ENCODE measurements at places on chromosomes 5 and 9.

DNA sequence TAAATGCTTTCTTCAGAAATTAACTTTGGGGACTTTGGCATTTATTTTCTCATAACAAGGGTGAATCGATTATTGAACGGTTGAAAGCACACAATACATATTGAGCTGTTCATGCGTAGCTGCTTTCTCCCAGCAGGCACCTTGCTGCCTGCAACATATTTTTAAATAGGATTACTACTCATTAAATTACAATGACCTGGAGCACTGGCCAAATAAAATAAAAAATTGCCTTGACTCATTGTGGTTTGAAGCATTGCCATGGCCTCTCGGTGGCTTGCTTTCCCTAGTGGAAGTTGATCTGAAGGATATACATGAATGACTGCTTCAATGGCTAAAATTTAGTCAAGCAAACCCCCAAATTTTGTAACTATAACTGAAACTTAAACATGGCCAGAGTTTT is 181.6 kb upstream of the NUDT12 start:
- no peak for DNase-seq

- DNase-seq = no peak
Observed at GRCh38 chr9:89309166-89309565, 1.8 kb upstream of the CKS2 start.

DNA sequence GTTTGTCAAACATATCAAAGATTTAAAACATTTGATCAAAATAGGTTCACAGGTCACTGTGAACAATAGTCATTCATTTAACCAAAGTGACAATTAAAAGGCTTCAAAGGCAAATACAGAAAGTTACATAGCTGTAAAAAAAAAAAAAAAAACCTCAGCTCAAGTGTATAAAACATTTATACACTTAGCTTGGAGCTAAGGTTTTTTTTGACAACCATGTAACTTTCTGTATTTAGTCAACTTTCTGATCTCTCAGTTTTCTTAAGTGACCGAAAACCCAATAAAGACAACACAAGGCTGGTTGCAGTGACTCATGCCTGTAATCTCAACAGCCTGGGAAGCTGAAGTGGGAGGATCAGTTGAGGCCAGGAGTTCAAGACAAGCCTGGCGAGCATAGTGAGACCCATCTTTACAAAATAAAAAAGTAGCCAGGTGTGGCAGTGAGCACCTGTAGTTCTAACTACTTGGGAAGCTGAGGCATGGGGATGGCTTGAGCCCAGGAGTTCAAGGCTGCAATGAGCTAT is 16.4 kb upstream of the UBTD2 start:
- no peak for DNase-seq

GRCh38 chr9:107229241-107229741 is 53.8 kb upstream of the RAD23B start:
- no peak for DNase-seq

- DNase-seq = no peak
Observed at GRCh38 chr5:84253946-84254345, 130.7 kb downstream of the EDIL3 start.

- no peak for DNase-seq
Observed at GRCh38 chr5:12668564-12668963, 764.3 kb upstream of the CTNND2 start.

GRCh38 chr5:37662789-37663485 is 176.9 kb downstream of the GDNF start:
- DNase-seq = no peak

DNA sequence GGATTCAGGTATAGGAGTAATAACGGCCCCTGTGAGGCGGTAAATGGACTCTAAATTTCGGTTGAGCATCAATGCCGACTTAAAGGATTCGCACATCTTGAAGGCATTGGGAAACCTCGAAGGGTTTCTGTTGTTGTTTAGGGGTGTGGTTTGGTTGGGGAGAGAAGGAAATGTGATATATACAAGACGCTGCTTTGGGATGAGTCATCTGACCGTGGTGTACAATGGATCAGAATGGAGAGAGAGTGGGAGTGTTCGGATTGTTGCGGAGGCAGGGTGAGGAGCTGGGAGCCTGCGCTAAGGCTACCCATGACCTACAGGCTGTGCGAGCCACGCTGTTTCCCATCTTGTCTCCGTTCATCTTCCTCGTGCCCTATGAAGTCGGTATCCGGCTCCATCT is 60.4 kb upstream of the ERCC6L2 start:
- DNase-seq = no peak

DNA sequence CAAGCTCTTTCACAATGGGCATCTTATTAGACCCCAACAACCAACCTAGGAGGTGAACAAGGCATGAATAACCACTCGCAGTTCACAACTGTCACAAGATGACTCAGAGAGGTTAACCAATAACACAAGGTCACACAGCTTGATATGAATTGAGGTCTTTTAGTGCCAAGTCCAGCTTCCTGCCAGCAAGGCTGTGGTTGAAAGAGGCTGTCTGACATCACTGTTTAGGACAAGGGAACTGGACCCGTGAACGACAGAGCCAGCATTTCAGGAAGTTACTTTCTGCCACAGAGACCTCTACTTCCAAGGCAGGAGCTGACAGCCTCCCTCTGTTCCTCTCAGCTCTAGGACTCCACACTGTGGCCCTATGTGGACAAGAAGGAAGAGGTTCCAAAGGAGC is 53.4 kb upstream of the ALDH1B1 start:
- peak; percentile 60 for DNase-seq

GRCh38 chr5:179916523-179916922 is 8.8 kb upstream of the TBC1D9B start:
- no peak for DNase-seq

DNA sequence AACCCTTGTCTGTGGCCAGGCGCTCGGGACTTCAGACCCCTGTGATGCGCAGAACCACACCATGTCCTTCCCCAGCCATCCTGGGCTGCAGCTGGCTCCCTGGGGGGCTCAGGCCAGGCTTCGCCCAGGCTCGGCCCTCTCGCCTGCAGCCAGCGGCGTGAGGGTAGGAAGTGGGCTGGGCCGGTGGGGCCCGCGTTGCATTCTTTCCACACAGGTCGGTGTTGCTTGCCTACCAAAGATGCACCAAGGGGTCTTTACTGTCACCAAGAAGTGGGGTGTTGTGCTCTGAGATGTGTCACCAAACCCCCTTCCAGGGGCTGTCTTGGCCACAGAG is 48.3 kb upstream of the RNF130 start:
- DNase-seq = no peak

- DNase-seq = no peak
Observed at GRCh38 chr9:115137526-115137925, 19.6 kb upstream of the TNC start.

DNA sequence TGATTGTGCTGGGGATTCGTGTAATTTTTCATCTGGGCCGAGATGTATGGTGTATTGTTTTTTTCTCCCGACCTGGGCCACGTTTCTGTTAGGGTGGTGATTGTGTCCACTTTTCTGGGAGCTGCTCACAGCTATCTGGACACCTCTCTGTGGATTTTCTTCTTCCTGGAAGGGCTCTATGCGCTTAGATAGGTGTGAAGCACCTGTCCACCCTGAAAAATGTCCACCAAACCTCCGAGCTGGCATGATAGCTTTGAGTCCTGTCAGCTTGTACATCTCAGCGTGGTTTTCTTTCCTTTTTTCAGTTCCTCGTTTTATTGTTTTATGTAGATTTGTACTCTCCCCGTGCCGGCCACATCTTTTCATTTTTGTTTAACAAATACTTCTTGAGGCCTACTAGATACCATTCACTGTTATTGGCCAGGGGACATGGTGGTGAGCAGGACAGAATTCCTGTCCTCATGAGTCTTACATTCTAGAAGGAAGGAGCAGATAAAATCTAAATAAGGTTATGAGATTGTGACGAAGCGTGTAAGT is 1.1 kb downstream of the UGCG start:
- no peak for DNase-seq

DNA sequence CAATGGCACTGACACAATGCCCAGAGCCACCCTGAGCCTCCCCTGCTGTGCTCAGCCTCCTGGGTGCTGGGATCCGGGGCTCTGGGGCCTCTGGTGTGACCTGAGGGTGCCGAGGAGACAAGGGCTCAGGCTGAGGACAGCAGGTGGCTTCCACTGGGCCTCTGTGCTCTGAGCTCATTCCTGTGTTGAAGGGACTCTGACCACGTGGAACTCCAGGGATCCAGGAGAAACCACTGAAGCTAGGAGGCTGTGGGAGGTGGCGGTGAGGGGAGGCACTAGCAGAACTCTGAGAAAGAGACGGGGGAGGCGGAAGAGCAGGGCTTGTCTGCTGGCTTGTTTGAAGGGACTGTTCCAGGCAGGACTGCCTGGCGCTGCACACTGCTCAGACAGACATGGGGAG is 318.7 kb upstream of the IRX1 start:
- no peak for DNase-seq

DNA sequence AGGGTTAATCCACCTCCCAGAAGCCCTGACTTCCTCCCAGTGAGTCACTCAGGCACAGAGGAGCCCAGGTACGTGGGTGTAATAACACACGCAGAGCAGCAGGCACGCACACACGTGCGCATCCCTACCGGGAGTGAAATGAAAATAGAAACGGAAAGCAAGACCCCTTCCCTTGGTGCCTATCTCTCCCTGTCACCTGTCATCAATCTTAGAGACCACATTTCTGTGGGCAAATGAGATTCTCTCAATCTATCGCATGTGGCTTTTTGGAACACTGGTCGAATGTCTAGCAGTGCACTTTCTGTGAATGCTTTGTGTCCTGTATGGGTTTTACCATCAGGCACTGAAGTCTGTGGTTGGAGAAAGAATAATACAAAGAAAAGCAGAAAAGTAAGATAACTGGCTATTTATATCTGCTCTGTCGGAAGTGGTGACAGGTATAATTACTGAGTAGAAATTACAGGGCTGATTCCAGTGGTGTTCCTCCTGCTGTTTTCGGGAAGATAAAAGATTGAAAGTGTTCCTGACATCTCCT is 137.7 kb upstream of the GRIA1 start:
- no peak for DNase-seq

DNA sequence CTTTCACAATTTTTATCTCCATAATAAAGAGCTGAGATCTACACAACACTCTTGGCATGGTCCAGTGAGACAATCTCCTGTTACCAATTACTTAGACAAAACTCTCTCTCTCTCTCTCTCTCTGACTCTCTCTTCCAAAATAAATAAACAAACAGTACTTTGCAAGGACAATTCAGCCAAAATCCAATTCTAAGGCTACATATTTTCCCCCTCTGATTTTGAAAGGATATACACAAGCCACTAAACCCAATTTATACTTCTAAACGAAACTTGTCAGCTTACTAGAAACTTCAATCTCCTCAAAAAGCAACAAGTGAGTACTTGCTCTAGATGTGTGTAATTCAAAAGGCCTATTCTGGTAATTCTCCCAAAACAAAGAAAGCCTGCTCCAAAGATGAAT is 26.3 kb upstream of the TNPO1 start:
- no peak for DNase-seq

GRCh38 chr9:116589392-116590354 is 97.4 kb upstream of the TRIM32 start:
- DNase-seq = peak; percentile 33

- no peak for DNase-seq
Observed at GRCh38 chr5:123549256-123549904, 37.4 kb downstream of the CSNK1G3 start.

DNA sequence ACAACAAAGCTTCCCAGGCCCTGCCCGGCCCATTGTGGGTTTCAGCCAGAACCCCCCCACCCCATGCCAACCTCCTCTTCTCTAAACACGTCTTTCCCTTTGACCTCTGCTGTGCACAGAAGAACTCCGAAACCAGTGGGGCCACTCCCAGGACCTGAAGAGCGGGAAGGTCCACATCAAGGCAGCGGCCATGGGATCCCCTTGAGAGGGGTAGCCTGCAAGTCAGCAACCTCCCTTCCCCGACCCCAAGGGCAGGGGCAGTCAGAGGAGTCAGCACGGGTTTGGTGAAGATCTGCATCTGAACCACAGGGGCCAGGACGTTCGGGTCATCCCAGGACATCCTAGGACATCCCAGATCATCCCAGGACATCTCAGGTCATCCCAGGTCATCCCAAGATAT is 379.9 kb upstream of the IRX4 start:
- DNase-seq = no peak

DNA sequence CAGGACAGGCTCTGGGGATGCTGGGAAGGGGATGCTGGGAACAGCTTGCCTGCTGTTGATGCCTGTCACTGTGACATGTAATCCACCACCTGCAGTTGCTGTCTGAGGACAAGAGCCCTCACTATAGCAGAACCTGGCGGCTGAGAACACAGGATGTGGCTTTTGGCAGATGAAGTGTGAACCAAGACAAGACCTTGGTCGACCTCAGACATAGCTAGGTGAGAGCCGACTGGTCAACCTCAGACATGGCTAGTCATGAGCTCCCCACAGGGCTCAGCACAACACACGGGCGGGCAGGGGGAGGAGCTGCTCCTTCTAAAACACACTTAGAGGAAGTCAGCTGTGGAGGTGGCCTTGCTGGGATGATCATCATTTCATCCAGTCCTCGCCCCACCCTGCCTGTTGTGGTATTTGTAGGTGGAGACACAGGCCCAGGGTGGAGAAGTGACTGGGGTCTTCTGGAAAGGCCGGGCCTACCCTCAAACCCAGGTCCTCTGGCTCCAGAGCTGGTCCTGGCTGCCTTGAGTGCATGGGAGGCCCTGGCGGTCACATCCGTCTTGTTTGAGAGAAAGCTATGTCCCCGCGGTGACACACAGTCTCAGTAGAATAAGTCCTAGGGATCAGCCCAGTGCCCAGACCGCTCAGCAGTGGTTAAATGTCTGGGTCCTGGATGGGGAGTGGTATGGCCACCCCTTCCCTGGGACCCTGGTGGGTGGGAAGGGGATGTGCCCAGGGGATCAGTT is 6.1 kb downstream of the SUSD3 start:
- no peak for DNase-seq

DNA sequence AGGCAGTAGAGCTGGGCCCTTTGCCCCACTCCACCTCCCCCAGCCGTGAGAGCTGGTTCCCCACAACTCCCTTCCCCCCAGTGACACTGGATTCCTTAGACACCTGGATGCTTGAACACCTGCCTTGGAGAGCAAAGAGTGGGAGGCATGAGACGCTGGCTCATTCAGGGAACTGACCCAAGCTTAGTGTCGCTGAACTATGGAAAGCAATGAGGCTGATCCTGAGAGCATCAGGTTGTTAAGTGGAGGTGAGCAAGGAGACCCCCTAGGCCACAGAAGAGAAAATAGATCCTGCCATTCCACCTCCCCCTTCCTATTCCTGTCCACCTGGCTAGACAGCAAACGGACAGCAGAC is 2.0 kb downstream of the CCL19 start:
- no peak for DNase-seq

- no peak for DNase-seq
Observed at GRCh38 chr5:16889203-16889971, 46.7 kb downstream of the MYO10 start.

Measured in kidney capillary endothelial cell (primary cell).